Stomach (tissue), 19 donors: ENCODE measurements at places on chromosomes 11 and 22. TPM values are rescaled to one million over a fixed set of nuclear protein-coding genes. Genes with fewer than 3 reads are reported as not detected.

DNA sequence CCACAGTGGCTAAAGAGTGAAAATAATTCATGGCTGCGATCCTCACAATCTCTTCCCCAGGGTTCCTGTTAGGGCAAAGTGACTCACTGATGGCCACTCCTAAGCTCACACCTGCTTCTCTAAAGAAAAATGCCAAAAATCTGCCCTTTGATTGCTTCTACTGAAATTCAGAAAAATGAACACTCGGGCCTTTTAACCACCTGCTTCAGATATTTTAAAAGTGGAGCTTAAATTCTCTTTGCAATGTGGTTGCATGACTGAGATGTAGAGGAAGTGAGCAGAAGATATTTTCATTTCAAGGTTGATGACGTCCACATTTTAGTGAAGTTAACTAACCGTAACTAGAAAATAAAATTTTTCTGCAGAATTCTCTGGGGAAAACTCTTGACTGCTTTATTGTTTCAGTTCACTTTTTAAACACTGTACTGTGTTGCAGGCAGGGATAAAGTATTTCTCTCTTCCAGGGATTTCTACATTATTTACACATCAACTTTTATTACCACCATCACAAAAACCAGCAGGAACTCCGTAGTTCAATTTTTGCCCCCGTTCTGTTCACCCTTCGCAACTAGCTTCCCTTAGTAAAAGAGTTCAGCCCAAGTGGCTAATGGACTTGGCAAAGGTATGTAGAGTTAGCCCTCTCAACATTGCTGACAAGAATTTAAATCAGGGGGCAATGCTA lies 8.5 kb downstream of the RAB30 start:
- no peaks in the 10 kb centered on the region for H3K27me3 ChIP-seq
- no peaks in the 10 kb centered on the region for H3K36me3 ChIP-seq
- H3K4me3 ChIP-seq: no peak overlapping the region

- DNase-seq: no peak
- H3K27me3 ChIP-seq: no peaks in the 10 kb centered on the region
- no peak overlapping the region for H3K27ac ChIP-seq
- H3K4me1 ChIP-seq: peaks cover 19% of the 10 kb centered on the region
- H3K36me3 ChIP-seq: no peaks in the 10 kb centered on the region
Measured at GRCh38 chr11:119583585-119583984, 145.4 kb downstream of the NECTIN1 start.

The CADM1 gene
- polyA plus RNA-seq: 3.4 TPM

GRCh38 chr11:41789376-41789775 lies 329.9 kb upstream of the LRRC4C start:
- no peak for DNase-seq
- H3K36me3 ChIP-seq: no peaks in the 10 kb centered on the region
- no peak overlapping the region for H3K4me3 ChIP-seq
- H3K27me3 ChIP-seq: no peaks in the 10 kb centered on the region
- H3K4me1 ChIP-seq: no peaks in the 10 kb centered on the region

DNA sequence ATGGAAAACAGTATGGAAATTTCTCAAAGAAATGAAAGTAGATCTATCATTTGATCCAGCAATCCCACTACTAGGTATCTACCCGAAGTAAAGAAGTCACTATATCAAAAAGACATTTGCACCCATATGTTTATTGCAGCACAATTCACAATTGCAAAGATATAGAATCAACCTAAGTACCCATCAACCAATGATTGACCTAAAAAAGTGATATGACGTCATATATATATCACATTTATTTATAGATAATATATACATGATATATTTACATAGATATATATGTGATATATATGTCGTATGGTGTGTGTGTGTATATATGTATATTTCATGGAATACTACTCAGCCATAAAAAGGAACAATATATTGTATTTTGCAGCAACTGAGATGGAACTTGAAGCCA lies 188.3 kb upstream of the ARHGAP42 start:
- no peak overlapping the region for H3K4me3 ChIP-seq
- H3K36me3 ChIP-seq: no peaks in the 10 kb centered on the region
- DNase-seq: no peak

DNA sequence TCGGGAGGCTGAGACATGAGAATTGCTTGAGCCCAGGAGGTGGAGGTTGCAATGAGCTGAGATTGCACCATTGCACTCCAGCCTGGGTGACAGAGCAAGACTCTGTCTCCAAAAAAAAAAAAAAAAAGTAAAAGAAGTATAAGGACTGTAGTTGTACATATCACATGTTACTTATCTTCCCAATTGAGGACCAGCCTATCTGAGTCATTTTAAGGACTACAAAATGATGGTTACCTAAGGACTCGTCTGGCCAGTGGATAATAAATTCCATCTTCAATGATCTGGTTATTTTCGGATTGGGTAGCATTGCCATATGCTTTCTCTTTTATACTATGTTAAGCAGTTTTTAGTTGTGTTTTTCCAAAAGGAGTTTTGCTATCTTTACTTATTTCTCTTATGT lies 55.3 kb downstream of the PPFIA1 start:
- peak; percentile 7 for DNase-seq
- H3K27ac ChIP-seq: peak overlapping the region; percentile 64
- H3K4me3 ChIP-seq: no peak overlapping the region
- H3K4me1 ChIP-seq: peaks cover 5% of the 10 kb centered on the region

The IGLL1 gene
- polyA plus RNA-seq: not detected

GRCh38 chr11:2641623-2642022 lies 58.2 kb downstream of the KCNQ1OT1 start:
- H3K27me3 ChIP-seq: no peaks in the 10 kb centered on the region
- DNase-seq: no peak

GRCh38 chr11:77127920-77128691 lies at the start of gene MYO7A:
MYO7A (plus strand) TSS chr11:77128246; CDS start chr11:77130635, 2,389 bp downstream.
- peak within 1 kb of the TSS; percentile 3 for H3K27ac ChIP-seq
- peaks cover 33% of the 10 kb centered on the region for H3K4me1 ChIP-seq
- peak; percentile 94 for DNase-seq
- peaks cover 11% of the 10 kb centered on the region for H3K36me3 ChIP-seq
- H3K27me3 ChIP-seq: peaks cover 13% of the 10 kb centered on the region
- H3K4me3 ChIP-seq: peak within 1 kb of the TSS; percentile 37

GRCh38 chr22:45889093-45889538 lies 87.8 kb downstream of the WNT7B start:
- no peak overlapping the region for H3K4me3 ChIP-seq
- no peak overlapping the region for H3K27ac ChIP-seq
- peaks cover 6% of the 10 kb centered on the region for H3K4me1 ChIP-seq
- no peaks in the 10 kb centered on the region for H3K36me3 ChIP-seq
- H3K27me3 ChIP-seq: peaks cover 42% of the 10 kb centered on the region
- no peak for DNase-seq

The SCGB2A2 gene
- polyA plus RNA-seq: 0.35 TPM

GRCh38 chr11:46119352-46120216 lies 1.7 kb downstream of the PHF21A start:
- H3K4me1 ChIP-seq: peaks cover 58% of the 10 kb centered on the region
- peak overlapping the region; percentile 93 for H3K27ac ChIP-seq
- H3K36me3 ChIP-seq: no peaks in the 10 kb centered on the region
- peak; percentile 88 for DNase-seq
- no peaks in the 10 kb centered on the region for H3K27me3 ChIP-seq

The MDK gene
- 29.2 TPM for polyA plus RNA-seq

The IL18 gene
- polyA plus RNA-seq: 58.2 TPM

- peaks cover 6% of the 10 kb centered on the region for H3K4me1 ChIP-seq
- H3K27me3 ChIP-seq: no peaks in the 10 kb centered on the region
- H3K36me3 ChIP-seq: no peaks in the 10 kb centered on the region
- DNase-seq: no peak
- no peak overlapping the region for H3K4me3 ChIP-seq
Measured at GRCh38 chr11:126444072-126444471, 88.6 kb downstream of the ST3GAL4 start.

DNA sequence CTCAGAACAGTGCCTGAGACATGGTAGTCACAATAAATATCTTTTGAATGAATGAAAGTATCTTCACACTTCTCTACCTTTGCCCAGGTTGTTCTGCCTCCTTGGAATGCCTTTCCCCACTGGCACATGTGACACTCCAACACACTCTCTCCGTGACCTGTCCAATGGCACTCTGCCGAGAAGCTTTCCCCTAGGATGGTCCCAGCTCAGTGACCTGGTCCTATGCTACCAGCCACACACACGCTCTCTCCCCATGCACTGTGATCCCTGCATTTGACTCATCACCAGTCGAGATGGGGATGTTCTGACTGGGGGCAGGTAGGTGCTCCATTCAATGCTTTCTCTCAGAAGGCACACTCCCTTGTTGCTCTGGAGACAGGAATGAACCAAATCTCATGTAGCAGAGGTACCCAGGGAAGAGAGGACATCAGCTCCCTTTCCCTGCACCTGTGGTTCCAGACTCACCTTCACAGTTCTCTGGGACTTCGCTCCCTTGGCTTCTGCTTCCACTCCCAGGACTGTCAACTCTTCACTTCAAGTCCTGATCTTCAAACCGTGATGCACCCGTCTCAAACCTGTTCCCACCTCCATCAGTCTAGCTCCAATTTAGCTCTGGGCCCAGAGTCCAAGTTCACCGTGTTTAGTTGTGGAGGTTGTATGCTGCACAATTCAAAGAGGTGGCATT lies 30.7 kb upstream of the LMO1 start:
- no peak overlapping the region for H3K27ac ChIP-seq
- no peaks in the 10 kb centered on the region for H3K4me1 ChIP-seq
- H3K27me3 ChIP-seq: no peaks in the 10 kb centered on the region
- no peak for DNase-seq
- no peak overlapping the region for H3K4me3 ChIP-seq
- H3K36me3 ChIP-seq: no peaks in the 10 kb centered on the region

DNA sequence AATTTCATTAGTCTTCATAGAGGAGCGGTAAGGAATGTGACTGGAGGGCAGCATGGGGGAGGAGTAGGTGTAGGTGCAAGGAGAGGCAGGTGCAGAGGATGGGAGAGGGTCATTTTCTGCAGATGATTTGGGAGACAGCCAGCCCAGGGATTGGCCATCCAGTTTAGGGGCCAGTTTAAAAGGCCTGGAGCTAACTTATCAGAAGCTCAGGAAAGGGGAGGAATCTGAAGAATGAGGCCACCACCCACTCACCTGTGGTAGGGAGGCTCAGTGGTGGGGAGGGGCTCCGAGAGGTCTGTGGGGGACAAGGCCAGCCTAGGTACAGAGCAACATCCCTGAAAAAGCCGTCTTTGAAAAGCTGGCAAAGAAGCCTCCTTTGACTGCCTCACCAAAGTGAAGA lies 110.8 kb upstream of the TMEM45B start:
- H3K27me3 ChIP-seq: no peaks in the 10 kb centered on the region
- no peak overlapping the region for H3K27ac ChIP-seq
- DNase-seq: no peak
- no peak overlapping the region for H3K4me3 ChIP-seq
- H3K4me1 ChIP-seq: no peaks in the 10 kb centered on the region

The INPP5J gene
- polyA plus RNA-seq: 5.5 TPM

- no peak overlapping the region for H3K4me3 ChIP-seq
- H3K27me3 ChIP-seq: no peaks in the 10 kb centered on the region
- H3K36me3 ChIP-seq: peaks cover 66% of the 10 kb centered on the region
- peak; percentile 67 for DNase-seq
- H3K27ac ChIP-seq: peak overlapping the region; percentile 61
- H3K4me1 ChIP-seq: peaks cover 14% of the 10 kb centered on the region
Measured at GRCh38 chr22:42635531-42635930, 4.9 kb downstream of the ATP5MGL start.

GRCh38 chr22:23037429-23038333 lies 32.6 kb upstream of the GNAZ start:
- H3K36me3 ChIP-seq: no peaks in the 10 kb centered on the region
- no peak for DNase-seq

- H3K27ac ChIP-seq: no peak overlapping the region
- DNase-seq: no peak
- H3K4me3 ChIP-seq: no peak overlapping the region
- H3K4me1 ChIP-seq: peaks cover 5% of the 10 kb centered on the region
- H3K36me3 ChIP-seq: peaks cover 20% of the 10 kb centered on the region
- no peaks in the 10 kb centered on the region for H3K27me3 ChIP-seq
Measured at GRCh38 chr11:75855206-75855605, 40.2 kb downstream of the UVRAG start.

DNA sequence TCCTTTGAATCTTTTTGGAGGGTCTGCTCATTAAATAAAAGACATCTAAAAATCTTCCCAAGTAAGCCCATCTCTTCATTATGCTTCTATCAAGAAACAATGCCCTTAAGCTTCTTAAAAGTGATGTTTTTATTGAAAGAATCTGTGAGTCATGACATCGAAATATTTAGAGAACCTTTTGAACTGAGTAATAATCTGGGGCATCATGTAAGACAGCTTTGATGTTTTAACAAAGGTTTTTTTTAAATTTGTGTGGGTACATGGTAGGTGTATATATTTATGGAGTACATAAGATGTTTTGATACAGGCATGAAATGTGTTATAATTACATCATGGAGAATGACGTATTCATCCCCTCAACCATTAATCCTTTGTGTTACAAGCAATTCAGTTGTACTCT lies 46.8 kb downstream of the PLAAT5 start:
- no peak for DNase-seq
- no peak overlapping the region for H3K4me3 ChIP-seq
- no peak overlapping the region for H3K27ac ChIP-seq

The PLA2G3 gene
- polyA plus RNA-seq: 2.5 TPM

DNA sequence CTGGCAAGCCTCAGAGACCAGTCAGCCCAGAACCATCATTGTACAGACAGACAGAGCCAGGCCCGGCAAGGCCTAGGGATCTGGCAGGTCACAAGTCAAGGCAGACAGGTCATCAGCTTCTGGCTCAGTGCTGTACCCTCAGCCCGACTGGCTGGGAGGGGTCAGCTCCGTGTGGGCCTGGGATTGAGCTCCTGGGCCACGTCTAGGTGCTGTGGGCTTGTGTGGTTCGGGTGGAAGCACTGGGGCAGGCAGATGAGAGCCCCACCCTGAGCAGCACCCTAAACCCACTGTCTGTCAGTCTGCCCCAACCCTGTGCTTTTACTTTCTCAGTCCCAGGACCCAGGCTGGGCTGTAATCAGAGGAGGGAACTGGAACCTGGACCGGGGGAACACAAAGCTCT lies 26.9 kb upstream of the P2RY2 start:
- H3K4me1 ChIP-seq: peaks cover 6% of the 10 kb centered on the region
- H3K36me3 ChIP-seq: no peaks in the 10 kb centered on the region
- DNase-seq: no peak
- H3K4me3 ChIP-seq: no peak overlapping the region
- H3K27ac ChIP-seq: no peak overlapping the region

- H3K36me3 ChIP-seq: no peaks in the 10 kb centered on the region
- no peak overlapping the region for H3K27ac ChIP-seq
- DNase-seq: peak; percentile 73
- H3K27me3 ChIP-seq: no peaks in the 10 kb centered on the region
- H3K4me1 ChIP-seq: peaks cover 26% of the 10 kb centered on the region
- no peak overlapping the region for H3K4me3 ChIP-seq
Measured at GRCh38 chr11:110366291-110366690, 63.5 kb upstream of the FDX1 start.

The ACTN3 gene
- polyA plus RNA-seq: not detected

The SEC14L6 gene
- 0.68 TPM for polyA plus RNA-seq

The DBX1 gene
- not detected for polyA plus RNA-seq

DNA sequence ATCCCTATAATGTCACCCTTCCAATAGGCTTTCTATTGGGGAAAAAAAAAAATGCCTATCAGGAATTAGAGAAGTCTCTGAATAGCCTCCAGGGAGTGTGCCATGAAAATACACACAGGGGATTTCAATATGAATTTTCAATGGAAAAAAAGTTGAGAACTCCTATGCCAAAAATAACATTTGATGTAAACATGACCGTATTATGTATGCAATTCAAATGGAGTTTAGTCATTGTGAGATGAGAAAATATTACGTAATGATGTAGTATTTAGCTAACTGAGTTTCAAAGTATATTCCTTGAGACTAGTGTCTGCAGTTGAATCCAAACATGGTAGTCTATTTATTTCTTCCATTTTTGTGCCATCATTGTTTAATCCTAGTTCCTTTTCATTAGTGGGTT lies 182.3 kb downstream of the BLID start:
- no peak overlapping the region for H3K27ac ChIP-seq
- H3K4me1 ChIP-seq: no peaks in the 10 kb centered on the region
- H3K27me3 ChIP-seq: no peaks in the 10 kb centered on the region
- DNase-seq: no peak
- no peaks in the 10 kb centered on the region for H3K36me3 ChIP-seq

The FIBIN gene
- polyA plus RNA-seq: 9.2 TPM

The KREMEN1 gene
- 5.8 TPM for polyA plus RNA-seq
